Thyroid gland (tissue), 4 donors: ENCODE measurements at places on chromosomes 13 and 19. TPM values are rescaled to one million over a fixed set of nuclear protein-coding genes. Genes with fewer than 3 reads are reported as not detected.

Gene ZNF844
- total RNA-seq: 25.6 TPM

Gene ZNF304
- 14.0 TPM for total RNA-seq

Gene KLK12
- not detected for total RNA-seq

Gene AP2A1
- total RNA-seq: 70.3 TPM

Gene CD22
- 18.4 TPM for total RNA-seq

Gene C5AR1
- total RNA-seq: 1.2 TPM

Gene EFNA2
- not detected for total RNA-seq

Gene PSPN
- 3.0 TPM for total RNA-seq

Gene BEST2
- not detected for total RNA-seq

GRCh38 chr13:75180805-75181455, 301.0 kb downstream of the TBC1D4 start:
- H3K4me1 ChIP-seq: no peaks in the 10 kb centered on the region
- H3K4me3 ChIP-seq: no peak overlapping the region
- H3K27me3 ChIP-seq: no peaks in the 10 kb centered on the region
- DNase-seq: no peak

DNA sequence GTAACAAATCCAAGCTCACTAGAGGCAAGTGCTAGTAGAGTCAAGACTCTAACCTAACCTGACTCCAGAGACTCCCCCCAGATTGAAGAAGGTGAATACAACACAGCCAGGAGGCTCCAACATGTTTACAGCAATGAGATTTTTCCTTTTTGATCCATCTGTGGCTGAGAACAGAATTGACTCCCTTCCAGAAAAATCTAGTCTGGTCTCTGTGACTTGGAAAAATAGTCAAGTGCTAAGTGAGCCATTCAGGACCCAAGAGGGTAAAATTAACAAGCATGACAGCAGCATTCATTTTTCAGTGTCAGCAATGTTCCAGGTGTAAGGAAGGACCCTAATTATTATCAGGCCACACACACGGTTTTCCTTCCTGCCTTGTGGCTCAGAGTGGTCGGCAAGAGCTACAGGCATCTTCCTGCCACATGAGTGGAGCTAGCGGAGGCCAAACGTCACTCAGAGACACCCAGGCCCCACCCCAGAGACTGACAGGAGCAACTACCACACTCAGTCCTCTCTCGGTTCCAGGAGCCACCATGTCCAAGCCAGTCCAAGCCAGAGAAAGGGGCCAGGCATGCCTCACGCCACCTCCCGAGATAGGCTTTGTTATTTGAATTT, 395.1 kb downstream of the FOXO1 start:
- H3K4me1 ChIP-seq: peaks cover 23% of the 10 kb centered on the region
- H3K27me3 ChIP-seq: no peaks in the 10 kb centered on the region
- H3K27ac ChIP-seq: peak overlapping the region; percentile 87
- no peak overlapping the region for H3K4me3 ChIP-seq
- no peaks in the 10 kb centered on the region for H3K36me3 ChIP-seq
- peak; percentile 50 for DNase-seq

DNA sequence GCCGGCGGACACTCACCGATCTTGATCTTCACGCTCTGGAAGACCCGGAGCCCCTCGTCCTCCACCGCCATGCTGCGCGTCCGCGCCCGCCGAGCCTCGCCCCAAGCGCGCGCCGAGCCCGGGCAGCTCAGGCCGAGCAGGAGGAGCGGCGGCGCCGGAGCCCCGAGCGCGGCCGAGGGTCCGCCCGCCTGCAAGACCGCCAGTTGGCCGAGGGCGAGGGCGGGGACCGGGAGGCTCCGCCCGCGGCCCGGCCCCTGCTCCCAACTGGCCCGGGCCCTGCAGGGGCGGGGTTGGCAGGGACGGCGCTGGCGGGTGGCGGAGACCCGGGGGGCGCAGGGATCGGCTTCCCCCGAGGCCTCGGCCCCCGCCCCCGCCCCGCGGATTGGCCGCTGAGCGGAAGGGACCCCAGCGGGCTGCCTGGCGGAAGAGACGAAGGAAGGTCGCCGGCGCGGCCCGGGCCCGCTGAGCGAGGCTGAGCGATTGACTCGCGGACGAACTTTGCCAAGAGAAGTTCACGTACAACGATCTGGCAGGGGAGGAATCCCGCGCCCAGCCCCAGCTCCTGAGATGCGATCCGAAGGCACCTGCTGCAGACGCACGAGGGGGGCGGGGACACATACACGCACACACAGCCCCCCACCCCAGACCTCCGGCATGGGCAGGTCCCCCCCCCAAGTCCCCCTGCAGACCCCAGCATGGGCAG, at the start of gene RASA3:
RASA3 (minus strand) TSS at position 205 of the 703 bp plus-strand sequence; CDS start at position 71, 134 bp downstream.
- DNase-seq: peak; percentile 81
- peaks cover 45% of the 10 kb centered on the region for H3K4me1 ChIP-seq
- H3K27ac ChIP-seq: peak within 1 kb of the TSS; percentile 52
- H3K36me3 ChIP-seq: no peaks in the 10 kb centered on the region
- H3K4me3 ChIP-seq: peak within 1 kb of the TSS; percentile 57

DNA sequence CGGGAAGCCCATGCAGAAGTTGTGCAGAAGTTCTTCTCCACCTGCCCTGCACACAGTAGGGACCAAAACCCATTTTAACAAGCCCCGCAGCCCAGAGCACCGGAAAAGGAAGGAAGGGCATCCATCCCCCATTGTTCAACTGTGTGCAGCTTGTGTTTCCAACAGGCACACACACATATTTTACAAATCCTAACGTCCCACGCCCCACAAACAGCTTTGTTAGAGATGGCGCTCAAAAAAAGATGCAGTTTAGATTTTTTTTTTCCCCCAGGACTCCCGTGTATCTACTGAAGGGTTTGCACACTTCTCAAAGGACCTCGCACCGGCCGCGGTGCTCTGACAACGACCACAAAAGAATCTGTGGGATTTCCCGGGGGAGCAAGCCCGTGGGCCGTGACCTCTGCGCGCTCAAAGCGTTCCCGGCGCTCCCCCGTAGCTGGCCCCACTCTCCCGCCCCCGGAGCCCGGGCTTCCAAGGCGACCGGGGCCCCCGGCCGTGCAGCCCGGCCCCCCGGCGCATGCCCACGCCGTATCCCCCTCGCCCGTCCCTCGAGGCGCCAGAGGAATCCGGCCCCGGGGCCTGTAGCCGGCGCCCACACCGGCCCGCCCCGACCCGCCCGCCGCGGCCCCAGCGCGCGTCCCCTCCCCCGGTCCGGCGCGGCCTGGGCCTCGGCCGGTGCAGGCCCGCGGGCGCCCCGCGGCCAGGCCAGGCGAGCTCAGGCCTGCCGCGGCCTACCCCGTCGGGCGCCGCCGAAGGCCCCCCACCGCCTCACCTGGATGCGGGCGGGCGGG, 523 bp downstream of the ELAVL1 start:
- H3K4me3 ChIP-seq: peak overlapping the region; percentile 58
- peaks cover 38% of the 10 kb centered on the region for H3K4me1 ChIP-seq
- no peaks in the 10 kb centered on the region for H3K36me3 ChIP-seq
- no peak overlapping the region for H3K27ac ChIP-seq
- no peaks in the 10 kb centered on the region for H3K27me3 ChIP-seq
- no peak for DNase-seq

GRCh38 chr13:35356572-35356971, 119.9 kb downstream of the MAB21L1 start:
- no peaks in the 10 kb centered on the region for H3K4me1 ChIP-seq
- H3K4me3 ChIP-seq: no peak overlapping the region
- H3K27ac ChIP-seq: no peak overlapping the region
- no peak for DNase-seq

GRCh38 chr19:44260343-44260681, 626 bp downstream of the ZNF233 start:
- H3K27ac ChIP-seq: no peak overlapping the region
- H3K4me3 ChIP-seq: no peak overlapping the region
- no peaks in the 10 kb centered on the region for H3K27me3 ChIP-seq
- H3K4me1 ChIP-seq: no peaks in the 10 kb centered on the region

DNA sequence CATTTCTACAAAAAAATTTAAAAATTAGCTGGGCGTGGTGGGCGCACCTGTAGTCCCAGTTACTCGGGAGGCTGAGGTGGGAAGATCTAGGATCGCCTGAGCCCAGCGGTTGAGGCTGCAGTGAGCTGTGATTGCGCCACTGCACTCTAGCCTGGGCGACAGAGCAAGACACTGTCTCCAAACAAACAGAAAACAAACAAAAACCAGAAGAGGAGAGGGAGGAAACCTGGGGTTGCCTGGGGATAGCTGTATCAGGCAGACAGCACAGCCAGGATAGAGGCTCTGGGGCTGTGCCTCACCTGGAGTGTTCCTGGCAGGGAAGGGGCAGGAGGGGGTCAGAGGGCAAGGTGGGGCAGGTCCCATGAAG, 2.6 kb upstream of the POLR2E start:
- H3K4me3 ChIP-seq: no peak overlapping the region
- no peaks in the 10 kb centered on the region for H3K36me3 ChIP-seq
- H3K27me3 ChIP-seq: no peaks in the 10 kb centered on the region
- DNase-seq: peak; percentile 59
- H3K4me1 ChIP-seq: peaks cover 62% of the 10 kb centered on the region

DNA sequence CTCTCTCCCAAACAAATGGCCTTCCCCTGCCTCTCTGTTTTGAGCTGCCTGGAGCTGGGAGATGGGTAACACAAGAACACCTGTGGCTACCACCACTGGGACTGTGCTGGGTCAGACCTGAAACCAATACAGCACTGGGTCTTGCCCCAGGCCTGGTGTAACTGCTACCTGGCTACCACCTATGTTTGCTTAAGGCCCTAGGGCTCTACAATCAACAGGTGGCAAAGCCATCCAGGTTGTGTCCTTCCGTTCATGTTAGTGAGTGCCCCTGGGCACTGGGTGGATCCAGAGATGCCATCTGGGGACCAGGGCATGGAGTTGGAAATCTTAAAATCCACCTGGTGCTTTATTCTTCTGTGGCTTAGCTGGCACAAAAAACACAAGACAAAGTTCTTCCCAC, 18.9 kb upstream of the LMO7 start:
- H3K36me3 ChIP-seq: no peaks in the 10 kb centered on the region
- H3K27ac ChIP-seq: peak overlapping the region; percentile 71
- H3K4me1 ChIP-seq: peaks cover 11% of the 10 kb centered on the region
- no peak for DNase-seq

GRCh38 chr13:41492432-41493260, 35.3 kb downstream of the RGCC start:
- no peaks in the 10 kb centered on the region for H3K4me1 ChIP-seq
- H3K27ac ChIP-seq: no peak overlapping the region
- no peaks in the 10 kb centered on the region for H3K36me3 ChIP-seq
- no peak overlapping the region for H3K4me3 ChIP-seq
- H3K27me3 ChIP-seq: no peaks in the 10 kb centered on the region

DNA sequence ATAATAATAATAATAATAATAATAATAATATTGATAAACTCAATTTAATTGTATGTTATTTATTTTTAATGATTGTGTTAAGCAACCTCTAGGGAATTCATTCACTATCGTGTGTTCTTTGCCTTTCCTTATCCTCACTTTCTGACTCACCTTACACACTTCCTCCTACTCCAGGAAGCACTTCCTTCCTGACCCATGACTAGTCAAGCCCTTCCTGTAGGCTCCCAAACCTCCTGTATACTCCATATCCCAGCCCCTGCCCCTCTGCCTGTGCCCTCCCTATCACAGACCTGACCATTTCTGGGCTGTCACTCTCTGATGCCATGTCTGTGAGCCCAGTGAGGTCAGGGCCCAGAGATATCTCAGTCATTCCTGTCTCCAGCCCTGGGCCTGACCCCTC, 7.6 kb downstream of the LGALS4 start:
- H3K27me3 ChIP-seq: no peaks in the 10 kb centered on the region
- H3K27ac ChIP-seq: no peak overlapping the region
- DNase-seq: no peak
- peaks cover 4% of the 10 kb centered on the region for H3K4me1 ChIP-seq

DNA sequence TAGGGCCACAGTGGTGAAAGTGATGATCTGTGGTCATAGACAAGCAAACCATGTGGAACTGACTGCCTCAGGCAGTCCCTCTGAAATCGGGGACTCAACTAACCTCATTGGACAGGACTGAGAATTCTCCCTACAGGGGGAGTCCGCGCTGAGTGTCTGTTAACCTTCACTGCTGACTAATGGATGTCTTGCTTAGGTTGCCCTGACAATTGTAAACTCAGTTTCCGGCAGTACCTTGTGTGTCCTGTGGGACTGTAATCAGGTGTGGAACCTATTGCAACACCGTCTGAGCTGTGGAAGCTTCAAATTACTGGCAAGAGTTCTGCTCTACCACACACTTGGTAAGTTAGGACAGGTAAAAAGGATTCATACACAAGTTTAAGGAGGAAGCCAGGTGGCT, 21.8 kb downstream of the ZNF77 start:
- H3K4me3 ChIP-seq: no peak overlapping the region
- no peaks in the 10 kb centered on the region for H3K4me1 ChIP-seq
- H3K27ac ChIP-seq: no peak overlapping the region

- no peaks in the 10 kb centered on the region for H3K27me3 ChIP-seq
- H3K4me1 ChIP-seq: no peaks in the 10 kb centered on the region
- no peaks in the 10 kb centered on the region for H3K36me3 ChIP-seq
- H3K4me3 ChIP-seq: no peak overlapping the region
These were observed 189.1 kb downstream of the FGF14 start for GRCh38 chr13:102212729-102213128.

GRCh38 chr13:107743100-107743499, 472.2 kb downstream of the LIG4 start:
- no peaks in the 10 kb centered on the region for H3K36me3 ChIP-seq
- H3K27ac ChIP-seq: no peak overlapping the region
- no peaks in the 10 kb centered on the region for H3K4me1 ChIP-seq
- H3K27me3 ChIP-seq: no peaks in the 10 kb centered on the region
- DNase-seq: no peak

DNA sequence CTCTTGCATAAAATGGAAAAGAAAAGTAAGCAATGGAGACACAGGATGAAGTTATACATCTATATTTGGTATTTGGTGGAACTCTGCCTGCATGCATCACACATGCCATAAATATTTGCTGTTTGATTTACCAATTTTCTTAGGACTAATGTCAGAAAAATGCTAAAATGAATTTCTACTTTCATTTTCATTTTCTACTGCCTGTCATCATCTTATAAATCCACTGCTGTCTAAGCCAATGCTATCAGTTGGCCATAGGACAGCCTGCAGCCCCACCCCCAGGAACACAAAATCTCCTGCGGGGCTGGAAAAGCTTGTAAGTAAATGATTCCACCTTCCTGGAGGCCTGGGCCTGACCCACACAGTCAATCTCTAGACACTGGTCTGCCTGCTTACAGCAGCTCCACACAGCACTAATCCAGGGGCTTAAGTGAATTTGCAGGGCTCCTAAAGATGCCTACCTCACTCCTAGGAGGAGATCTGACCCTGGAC, 122.0 kb downstream of the ENOX1 start:
- DNase-seq: peak; percentile 7
- no peaks in the 10 kb centered on the region for H3K4me1 ChIP-seq
- no peak overlapping the region for H3K27ac ChIP-seq
- H3K27me3 ChIP-seq: no peaks in the 10 kb centered on the region
- H3K4me3 ChIP-seq: no peak overlapping the region

- peaks cover 14% of the 10 kb centered on the region for H3K27me3 ChIP-seq
- H3K27ac ChIP-seq: no peak overlapping the region
- H3K4me3 ChIP-seq: no peak overlapping the region
- DNase-seq: no peak
These were observed 2.8 kb upstream of the TNFSF9 start for GRCh38 chr19:6527893-6528543.

GRCh38 chr13:102128216-102128810, 273.5 kb downstream of the FGF14 start:
- peak; percentile 34 for DNase-seq
- H3K36me3 ChIP-seq: no peaks in the 10 kb centered on the region
- no peak overlapping the region for H3K27ac ChIP-seq
- H3K4me1 ChIP-seq: peaks cover 3% of the 10 kb centered on the region
- no peaks in the 10 kb centered on the region for H3K27me3 ChIP-seq
